Motor neuron (in vitro differentiated cells): ENCODE measurements at places on chromosomes 12 and 14.

DNA sequence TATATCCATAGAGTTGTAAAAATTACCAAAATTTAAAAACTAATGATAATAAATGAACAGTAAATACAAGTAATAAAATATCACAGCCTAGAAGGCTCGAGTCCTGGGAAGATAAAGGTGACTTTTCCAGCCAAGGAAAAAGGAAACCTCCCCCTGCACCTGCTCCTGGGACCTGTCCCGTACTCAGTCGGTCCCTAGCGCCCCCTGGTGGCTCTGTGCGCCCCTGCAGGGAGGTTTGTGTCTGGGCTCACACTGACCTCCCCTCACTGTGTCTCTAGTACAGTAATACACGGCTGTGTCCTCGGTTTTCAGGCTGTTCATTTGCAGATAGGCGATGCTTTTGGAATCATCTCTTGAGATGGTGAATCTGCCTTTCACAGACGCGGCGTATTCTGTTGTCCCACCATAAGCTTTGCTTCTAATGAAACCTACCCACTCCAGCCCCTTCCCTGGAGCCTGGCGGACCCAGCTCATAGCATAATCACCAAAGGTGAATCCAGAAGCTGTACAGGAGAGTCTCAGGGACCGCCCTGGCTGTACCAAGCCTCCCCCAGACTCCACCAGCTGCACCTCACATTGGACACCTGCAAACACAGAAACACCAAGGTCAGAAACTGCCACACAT is 1030.4 kb downstream of the TMEM121 start:
- no peak for ATAC-seq

DNA sequence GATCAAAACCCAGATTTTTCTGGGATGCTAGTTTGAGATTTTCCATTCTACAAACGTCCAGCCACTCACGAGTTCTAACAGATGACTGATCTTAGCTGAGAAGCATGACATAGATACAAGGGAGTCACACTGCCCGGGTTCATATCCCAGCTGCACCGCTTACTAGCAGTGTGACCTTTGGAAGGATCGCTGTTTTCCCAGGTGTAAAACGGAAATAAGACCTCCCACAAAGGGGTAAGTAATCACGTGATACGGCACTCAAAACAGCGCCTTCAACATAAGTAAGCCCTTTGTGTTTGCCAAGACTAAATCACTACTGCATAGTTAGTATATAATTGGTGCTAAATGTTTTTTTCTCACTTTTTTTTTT is 624 bp upstream of the PWP1 start:
- peak; percentile 20 for ATAC-seq

DNA sequence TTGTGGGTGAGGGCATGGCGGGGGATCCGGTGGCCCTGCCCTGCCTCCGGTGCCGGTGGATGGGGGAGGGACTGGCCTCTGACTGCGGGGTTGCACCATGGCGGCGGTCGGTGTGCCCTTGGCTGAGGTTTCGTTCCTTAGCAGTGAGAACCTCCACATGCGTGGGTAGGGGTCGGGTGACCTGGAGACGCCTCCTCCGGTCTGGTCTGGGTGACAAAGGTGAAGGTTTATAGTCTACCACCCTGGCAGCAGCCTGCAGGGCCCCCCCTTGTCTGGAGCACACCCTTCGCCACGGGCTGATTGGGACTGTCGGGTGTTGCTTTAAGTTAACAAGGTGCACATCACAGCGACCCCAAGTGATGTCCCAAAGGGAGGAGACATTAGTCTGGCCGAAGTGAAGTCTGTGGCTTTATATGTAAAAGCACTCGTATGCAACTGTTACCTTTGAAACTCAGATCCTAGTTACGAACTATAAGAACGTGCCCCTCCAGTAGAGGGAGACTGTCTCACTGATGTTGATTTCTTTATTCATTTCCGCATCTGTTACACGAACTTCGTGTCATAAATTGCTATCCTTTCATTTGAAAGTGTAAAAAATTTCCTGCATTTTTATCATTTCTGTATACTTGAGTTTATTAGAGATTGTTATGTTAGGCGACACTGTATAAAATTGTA is 74.4 kb downstream of the WDR20 start:
- ATAC-seq, result no peak

- ATAC-seq, result no peak
Measured at GRCh38 chr14:76490735-76491134, 114.8 kb downstream of the ESRRB start.

DNA sequence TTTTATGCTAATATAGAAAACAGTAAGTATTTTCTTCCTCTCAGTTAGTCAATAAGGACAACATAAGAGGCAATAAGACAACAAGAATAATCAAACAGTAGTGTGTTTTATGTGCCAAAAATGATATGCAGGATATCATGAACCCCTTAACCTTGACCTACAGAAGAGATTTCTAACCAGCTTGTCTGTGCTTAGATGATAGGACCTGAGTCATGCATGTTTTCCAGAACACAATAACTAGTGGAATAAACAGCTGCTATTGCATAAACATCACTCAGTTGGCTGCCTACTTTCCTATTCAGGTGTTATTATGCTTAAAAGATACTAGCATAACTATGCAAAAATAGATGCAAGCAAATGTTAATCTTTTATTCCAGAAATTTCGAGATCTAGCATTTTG is 282.5 kb downstream of the PRKD1 start:
- ATAC-seq, result no peak

DNA sequence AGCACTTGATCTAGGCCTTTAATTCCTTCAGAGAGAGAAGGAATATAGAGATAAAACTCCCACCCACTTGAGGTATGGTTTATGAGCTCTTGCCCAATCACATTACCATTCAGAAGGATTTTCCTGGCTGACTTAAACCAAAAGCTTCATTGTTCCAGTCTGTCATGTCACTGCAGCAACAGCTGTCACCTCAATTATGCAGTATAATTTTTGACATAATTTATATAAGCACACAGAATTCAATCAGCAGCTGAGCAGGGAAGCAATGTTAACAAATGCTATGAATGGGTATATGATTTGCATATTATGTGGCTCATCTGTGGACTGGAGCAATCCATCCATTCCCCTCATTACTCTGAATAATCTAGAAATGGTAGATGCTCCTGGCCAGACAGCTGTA is 40.3 kb downstream of the CBX5 start:
- peak; percentile 23 for ATAC-seq

- ATAC-seq, result no peak
Measured at GRCh38 chr12:69054343-69055056, 121.5 kb upstream of the CPM start.

DNA sequence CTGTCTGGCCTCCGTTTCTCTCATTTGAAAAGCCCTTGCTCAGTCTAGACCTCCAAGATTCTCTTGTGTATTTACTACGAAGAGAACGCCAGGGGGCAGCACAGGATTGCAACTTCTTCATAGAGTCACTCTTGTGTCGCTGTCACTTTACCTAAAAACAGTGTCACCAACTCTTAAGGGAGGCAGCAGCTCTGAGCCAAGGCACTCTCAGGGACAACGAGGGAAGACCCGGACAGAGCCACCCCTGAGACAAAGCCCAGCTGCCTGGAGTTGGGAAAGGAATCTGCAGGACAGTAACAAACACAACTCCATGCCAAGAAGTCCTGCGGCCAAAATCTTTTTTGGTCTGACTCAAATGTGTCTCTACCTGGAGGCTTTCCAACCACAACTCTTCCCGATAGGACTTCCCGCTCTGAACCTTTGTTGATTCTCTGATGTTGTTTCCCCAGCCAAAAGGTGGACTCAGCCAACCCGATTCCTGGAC is 9.6 kb upstream of the RPAP3 start:
- peak; percentile 14 for ATAC-seq

- peak; percentile 85 for ATAC-seq
Measured at GRCh38 chr12:118103601-118104382, at the start of gene VSIG10. TSS of gene VSIG10 (minus strand) at chr12:118104011. CDS start at chr12:118103671, 340 bp downstream.

DNA sequence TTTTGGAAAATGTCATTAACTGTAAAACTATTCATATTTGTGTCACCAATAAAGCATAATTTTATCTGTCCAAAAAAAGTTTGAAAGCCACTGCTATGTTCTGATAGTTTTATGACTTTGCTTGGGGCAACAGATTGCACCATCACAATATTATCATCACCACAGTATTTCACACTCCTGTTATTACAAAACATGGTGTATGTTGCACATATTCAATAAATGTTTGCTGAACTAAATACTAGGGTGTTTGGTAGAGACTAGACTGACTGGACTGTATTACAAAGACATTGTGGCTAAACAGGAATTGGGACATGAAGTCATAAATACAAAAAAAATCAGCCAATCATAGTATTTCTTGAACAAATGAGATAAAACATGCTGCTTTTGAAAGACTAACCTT is 55.1 kb downstream of the PAWR start:
- ATAC-seq, result no peak

DNA sequence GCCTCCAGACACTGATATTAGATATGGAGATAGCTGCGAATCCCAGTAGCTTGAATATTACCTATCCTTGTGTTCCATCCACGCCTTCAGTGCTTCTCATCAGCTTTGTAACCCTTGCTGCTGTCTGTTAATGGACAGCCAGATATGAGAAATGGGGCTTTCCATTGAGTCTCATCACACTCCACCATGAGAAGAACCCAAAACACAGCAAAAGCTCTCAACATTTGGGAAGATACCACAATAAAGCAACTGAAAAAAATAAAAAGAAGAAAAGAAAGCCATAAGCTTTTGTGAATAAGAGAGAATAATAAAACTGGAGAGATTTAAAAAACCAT is 225.4 kb downstream of the GALC start:
- no peak for ATAC-seq

DNA sequence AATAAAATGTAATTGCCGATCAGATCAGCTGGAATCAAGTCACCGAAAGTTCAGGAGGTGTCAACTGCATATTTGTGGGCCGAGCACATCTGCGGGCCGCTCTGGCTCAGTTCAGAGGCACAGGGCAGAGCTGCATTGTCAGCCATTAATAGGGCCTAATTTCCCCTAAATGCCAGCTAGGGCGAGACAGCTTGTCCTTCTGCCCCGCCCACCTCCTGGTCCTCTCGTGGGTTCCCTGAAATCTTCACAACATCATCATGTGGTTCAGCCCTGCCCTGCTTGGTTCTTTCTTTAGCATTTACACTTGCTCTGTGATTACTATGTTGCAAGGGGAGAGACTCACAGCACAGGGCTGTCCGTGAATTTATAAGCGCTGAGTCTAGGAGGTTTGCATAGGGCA is 148.9 kb downstream of the CHST11 start:
- peak; percentile 87 for ATAC-seq

- no peak for ATAC-seq
Measured at GRCh38 chr12:101967506-101967905, 90.1 kb downstream of the DRAM1 start.

DNA sequence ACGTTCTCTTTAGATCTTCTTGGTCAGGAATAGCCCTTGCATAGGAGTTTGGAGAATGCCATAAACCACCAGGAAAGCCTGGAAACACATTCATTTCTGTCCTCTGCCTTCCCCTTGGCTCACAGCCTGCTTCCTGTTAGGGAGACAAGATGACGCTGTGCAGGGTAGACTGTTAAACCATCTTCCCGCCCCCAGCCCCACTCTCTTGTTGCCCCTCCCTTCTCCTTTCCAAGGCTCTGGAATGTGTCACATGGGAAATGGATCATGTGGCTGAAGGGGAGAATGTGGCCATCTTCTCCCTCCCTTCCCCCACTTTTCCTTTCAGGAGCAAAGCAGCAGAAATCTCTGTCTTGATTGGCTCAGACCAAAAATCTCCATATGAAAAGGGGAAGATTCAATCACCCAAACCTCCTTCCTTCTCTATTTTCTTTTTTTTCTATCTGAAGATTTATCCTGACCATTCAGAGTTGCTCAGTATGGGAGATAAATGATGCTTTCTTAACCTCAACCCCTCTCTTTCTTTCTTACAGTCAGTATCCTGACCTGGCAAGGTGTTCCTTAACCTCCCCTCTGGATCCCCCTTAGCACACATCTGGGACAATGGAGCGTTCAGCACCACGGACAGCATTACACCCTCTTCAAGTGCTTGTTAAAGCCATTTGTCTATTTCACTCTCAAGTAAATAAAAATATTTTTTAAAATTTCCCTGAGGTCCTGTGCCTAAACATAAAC is 11.4 kb downstream of the GPR19 start:
- ATAC-seq, result peak; percentile 35

DNA sequence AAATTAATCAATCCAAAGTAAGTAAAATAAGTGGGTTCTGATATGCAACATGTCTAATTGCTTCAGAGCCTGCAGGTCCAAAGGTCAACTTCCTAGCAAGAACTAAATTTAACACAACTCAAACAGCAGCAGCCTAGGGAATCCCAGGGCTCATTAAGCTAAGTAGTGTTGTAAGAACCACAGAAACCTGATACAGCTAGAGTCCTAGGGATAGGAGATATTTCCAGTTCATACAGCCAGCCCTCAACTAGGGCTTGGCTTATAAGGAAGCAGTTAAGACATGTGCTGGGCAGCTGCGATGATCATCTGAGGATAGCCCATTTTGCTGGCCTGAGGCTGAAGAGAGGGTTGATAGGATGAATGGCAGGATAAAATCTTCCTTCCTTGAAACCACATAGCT is at the start of gene OR4Q3:
OR4Q3 (plus strand) TSS at position 316 of the 400 bp plus-strand sequence.
- no peak for ATAC-seq

- ATAC-seq, result no peak
Measured at GRCh38 chr12:18224745-18225144, 36.6 kb upstream of the PIK3C2G start.

DNA sequence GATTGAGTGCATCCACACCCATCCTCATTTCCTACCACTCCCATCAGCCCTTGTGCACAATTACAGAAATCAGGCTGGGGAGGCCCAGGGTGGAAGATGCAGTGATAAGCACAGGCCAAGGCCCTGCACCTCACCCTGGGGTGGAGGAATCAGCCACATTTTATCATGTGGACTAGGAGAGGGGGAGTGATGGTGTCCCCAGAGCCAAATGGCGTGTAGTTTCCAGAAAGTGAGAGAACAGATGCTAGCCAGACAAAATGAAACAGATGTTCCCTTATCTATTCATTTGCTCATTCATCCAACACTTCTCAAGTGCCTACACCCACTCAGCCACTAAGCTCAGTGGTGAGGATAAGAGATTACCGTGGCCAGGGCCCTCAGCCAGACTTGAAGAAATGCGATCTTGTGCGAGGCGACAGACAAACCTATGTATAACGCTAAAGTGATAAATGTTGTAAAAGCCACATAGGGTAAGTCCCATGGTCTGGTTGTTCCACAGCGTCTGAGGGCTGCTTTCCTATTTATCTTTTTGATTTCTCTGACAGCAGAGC is 93.6 kb downstream of the STAB2 start:
- peak; percentile 89 for ATAC-seq
